ENCODE measurements at places on chromosomes 4 and X. TPM values are rescaled to one million over a fixed set of nuclear protein-coding genes. Genes with fewer than 3 reads are reported as not detected.

GRCh38 chr4:48777739-48778138, 2.3 kb downstream of the FRYL start:
- DNase-seq, result no peak

- DNase-seq, result no peak
Measured at GRCh38 chr4:1987721-1988326, 20.9 kb downstream of the NELFA start.

Gene CFAP299
- not detected for total RNA-seq

Gene MBNL3
- total RNA-seq, result 4.5 TPM

DNA sequence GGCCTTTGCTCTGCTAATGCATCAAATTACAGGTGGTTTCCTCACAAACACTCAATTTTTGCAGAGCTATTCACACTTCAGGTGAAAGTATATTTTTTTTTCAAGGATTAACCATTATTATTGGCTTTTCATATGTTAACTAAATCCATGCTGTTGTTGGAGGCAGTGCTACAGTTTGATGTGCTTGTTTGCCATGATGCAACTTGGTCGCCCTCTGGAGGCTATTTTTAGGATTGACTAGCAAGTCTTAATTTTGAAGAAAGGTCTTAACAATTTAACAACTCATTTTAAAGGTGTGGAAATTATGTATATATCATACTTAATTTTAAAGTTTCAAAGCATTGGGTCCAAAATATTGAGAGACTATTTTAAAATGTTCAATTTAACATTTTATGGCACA, 168.8 kb upstream of the FAM47A start:
- no peak for DNase-seq

Measured in gastrocnemius medialis (tissue), 4 donors.